ENCODE measurements at places on chromosomes 13 and 19.

DNA sequence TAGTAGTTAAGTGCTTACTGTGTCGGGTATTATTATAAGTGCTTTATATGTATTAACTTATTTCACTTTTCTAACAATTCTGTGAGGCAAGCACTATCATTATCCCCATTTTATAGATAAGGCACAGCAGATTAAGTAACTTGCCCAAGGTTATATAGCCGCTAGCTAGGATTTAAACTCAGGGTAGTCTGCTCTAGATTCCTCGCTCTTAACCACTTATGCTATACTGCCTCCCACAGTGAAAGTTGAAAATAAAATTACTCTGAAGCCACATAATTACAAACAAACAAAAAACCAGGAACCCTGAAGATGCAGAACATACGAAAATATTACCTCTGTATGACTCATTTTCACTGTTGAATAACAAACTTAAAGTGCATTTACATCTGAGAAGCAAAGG is 3.9 kb downstream of the TEX30 start:
- no peak for DNase-seq

GRCh38 chr19:29928831-29929230 is 13.2 kb upstream of the URI1 start:
- no peak for DNase-seq

DNA sequence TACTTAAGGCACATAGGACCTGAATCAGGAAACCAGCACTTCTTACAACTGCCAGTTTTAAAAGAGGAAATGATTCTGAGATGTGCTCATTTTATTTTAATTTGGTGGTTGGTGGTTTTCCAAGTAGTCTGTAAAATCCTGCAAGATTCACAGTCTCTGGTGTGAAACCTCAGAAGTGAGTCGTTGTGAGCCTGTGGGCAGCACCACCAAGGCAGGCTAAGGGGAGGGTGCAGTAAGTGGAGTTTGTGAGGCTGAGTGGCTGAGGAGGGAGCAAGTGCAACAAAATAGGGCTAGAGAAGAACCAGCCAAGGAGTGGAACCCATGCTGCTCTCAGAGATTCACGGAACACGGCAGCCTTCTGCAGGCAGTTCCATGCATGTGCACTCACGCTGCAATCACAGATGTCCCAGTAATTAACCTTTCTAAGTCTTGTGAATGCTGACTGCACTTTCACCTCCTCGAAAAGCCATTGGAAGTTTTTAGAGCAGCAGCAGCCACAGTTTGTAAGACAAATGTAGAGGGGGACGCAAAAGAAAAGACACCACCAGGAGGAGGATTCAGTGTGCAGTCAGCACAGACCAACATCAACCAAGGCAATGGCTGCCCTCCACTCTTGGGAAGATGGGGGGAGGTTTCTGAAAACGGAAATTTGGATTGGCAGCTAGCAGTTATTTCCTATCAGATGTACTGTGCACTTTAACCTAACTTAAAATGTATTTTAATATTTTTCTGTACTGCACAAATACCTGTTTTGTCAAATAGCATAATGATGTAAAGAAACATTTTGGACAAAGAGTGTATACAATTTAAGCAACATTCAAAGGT is 44.9 kb downstream of the ESD start:
- peak; percentile 5 for DNase-seq

GRCh38 chr13:98677398-98677797 is 75.1 kb downstream of the SLC15A1 start:
- DNase-seq: no peak

- DNase-seq: no peak
Measured at GRCh38 chr19:49830766-49831165, 12.7 kb downstream of the MED25 start.

GRCh38 chr19:6753178-6754031 is 13.8 kb downstream of the SH2D3A start:
- DNase-seq: peak; percentile 55

DNA sequence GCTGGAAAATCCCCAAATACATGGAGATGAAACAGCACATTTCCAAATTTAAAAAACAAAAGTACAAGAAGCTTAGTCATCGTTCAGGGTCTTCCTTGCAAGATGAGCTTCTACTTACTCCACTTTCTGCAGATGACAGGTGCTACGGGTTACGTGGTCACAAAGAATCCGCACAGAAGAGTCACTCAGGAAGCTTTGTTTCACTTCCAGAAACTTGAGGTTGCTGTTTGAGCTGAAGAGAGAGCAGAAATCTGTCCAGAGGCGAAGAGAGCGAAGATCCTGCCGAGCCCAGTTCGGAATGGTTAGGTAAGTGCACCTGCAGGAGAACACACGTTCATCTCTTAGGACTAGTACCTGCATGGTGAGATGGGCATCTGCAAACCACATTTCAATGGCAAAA is 9.4 kb downstream of the NLRP7 start:
- DNase-seq: no peak

DNA sequence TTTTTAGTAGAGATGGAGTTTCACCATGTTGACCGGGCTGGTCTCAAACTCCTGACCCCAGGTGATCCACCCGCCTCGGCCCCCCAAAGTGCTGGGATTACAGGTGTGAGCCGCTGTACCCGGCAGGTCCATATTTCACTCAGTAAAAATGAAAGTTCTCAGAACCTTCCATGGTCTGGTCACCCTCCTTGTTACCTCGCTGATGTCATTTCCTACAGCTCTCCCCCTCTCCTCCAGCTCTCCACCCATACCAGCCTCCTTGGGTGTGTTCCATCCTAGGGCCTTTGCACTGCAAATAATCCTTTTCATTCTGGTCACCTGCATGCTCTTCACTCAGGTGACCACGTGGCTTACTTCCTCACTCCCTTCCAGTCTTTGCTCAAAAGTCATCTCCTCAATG is 78.2 kb upstream of the TNFSF11 start:
- DNase-seq: no peak

- no peak for DNase-seq
Measured at GRCh38 chr13:110317093-110317492, 10.0 kb downstream of the COL4A2 start.

DNA sequence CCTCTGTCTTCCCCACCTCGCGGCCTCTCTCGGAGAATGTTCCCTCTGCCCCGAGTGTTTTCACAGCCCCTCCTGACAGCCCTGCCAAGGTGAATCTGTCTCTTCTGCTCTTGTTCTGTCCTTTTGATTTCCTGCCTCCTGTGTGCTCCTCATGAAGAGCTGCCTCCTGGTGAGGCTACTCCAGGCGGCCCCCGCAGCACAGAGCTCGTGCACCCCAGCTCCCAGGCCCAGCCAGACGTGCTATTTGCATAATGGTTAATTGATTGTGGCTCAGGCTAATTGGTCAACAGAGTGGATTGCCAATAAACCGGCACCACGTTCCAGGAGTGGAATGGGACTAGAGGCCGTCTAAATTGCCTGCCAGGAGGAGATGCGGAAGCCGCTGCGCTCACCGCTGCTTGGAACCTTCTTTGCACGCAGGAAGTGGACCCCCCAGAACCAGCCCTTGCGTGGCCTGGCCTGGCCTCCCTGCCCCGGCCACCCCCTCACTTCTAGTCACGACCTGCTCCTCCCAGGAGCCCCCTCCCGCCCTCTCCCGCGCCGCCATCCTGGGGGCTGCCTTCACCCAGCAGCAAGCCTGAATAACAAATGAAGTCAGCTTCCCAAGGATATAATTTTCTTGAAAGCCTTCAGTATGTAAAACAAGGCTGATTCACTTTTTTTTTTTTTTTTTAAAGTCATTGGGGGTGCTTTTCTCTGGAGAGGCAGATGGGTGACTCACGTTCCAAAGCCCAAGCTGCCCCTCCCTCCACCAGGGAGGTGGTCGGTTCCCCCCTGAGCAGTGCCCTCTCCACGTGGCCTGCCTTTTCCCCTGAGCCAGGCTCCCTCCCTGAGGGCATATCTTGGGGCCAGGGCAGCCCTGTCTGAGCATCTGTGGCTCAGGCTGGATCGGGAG is 144.0 kb downstream of the KDM4B start:
- DNase-seq: no peak

DNA sequence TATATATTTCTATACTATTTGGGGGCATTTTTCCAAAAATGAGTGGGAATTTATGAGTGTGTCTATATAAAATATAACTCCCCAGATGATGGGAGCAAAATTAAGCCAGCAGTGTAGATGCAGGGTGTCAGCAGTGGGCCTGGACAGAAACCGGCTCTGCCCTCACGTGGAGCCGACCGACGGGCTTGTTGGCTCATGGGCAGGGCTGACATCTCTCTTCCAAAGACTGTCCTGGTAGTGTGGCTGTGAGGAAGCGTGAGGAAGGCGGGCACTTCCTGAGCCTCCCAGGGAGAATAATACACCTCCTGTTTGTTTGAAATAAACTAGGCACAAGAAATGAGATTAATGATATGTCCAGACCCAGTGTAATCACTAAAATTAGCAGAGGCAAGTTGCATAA is 206.5 kb downstream of the TEX29 start:
- DNase-seq: no peak

GRCh38 chr13:93561576-93562225 is 335.1 kb downstream of the GPC6 start:
- DNase-seq: no peak

DNA sequence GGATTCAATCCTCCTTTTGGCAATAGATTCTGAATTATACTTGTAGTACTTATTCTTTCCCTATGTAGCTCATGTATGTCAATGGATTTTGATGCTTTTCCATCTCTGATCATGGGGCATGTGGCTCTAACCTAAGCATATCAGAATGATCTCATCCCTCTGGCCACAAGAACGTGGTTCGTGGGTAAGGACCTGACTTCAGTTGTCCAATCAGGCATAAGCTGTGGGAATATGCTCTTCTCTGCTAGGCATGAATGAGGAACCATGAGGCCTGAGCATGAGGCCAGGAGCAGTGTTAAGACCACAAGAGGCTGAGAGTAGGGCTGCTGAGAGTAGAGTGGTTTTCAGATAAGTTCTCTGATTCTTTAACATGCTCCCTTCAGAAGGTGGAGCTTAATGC is 292.4 kb upstream of the TSHZ3 start:
- DNase-seq: no peak

GRCh38 chr19:310781-311496 is 19.7 kb upstream of the PLPP2 start:
- DNase-seq: no peak

DNA sequence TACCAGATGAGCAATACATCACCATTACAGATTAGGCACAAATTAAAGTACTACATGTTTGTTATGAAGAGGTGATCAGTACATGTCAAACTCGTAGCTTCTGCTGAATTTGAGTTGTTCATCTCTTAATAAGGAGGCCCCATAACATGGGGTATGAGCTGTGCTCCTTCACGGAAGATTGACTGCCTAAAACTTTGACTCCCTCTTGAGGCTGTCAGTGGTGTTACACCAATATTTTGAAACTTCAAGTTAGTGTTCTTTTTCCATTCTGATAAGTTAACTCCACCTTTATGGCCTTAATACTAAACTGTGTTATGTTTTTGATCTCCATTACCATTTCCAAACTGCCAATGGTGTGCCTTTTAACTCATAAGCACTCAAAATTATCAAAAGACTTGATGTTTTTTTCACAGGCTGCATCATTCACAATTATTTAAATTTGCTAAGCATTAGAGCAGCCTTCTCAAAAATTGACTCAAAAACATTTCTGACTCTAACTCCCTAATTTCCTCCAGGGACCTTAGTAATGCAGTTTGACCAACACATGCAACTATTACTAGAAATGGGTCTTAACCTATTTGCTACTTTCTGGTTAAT is 1591.5 kb downstream of the PCDH9 start:
- DNase-seq: no peak

DNA sequence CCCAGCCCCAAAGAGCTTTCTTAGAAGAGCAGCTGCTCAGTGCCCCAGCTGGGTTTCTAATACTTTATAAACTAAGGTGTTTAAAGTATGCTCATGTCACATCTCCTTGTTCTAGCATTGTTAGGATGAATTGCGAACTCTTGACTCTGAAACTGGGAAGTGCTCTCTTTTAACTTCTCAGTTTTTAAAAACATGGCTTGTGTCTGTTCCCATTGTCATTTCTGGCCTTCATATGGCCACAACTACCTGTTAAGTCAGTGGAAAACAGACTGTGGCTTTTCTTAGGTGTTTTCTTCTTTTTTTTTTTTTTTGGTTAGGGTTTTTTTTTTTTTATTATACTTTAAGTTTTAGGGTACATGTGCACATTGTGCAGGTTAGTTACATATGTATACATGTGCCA is 164.7 kb downstream of the KCNRG start:
- no peak for DNase-seq

DNA sequence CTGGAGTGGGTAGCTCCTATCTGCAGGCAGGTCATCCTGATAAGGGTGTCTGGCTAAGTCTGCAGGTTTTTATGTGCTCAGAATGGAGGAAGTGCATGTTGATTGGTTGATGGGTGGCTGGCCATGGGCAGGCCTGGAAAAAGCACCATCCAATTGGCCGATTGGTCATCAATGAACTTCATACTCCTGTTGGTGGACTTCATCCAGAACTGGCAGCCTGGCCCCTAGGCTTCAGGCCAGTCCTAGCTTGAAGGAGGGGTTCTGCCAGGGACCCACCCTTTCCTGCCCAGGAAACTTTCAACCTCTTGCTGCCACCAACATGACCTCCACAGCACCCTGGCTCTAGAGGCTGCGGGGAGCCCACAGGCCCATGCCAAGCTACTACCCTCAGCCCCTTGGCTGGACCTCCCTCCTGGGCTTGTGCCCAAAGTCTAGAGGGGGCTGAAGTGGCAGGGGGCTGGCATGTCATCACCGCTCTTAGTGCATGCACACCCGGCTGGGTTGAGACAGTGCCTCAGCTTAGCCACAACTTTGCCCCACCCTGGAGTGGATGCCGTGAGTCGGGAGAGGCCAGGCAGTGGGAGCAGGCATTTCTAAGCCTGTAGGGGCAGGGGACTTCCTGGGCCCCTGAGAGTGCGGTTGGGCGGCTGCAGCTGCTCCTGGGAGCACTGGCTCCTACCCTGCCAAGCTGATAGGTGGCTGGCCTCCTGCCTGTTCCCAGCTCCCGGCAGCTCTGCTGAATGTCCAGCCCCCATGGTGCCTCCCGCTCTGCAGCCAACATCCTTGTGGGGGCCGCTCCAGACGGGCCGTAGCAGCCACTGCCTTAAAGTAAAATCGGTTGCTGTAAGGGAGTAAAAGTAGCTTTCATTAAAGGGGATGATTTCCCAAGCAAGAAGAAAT is 13.2 kb downstream of the DNAJC15 start:
- no peak for DNase-seq

DNA sequence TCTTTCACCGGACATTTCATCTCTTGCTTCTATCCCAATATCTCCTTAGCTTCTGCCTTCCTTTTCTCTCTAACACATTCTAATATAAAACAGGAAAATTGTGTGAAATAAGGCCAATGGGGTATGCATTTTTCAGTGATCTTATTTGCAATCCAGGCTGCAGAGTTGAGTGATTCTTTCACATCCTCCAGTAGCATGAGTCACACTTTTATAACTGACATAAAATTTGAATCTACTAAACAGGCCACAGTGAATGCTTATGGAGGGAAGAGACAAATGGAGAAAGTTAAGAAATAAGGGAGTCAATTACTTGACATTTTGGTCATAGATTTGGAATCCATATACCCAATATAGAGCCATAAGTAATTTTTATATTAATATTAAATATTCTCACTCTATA is 1037.0 kb upstream of the SPRY2 start:
- no peak for DNase-seq

All from activated naive CD4-positive, alpha-beta T cell (primary cell).